Tibial nerve (tissue), 4 donors: ENCODE measurements at places on chromosomes 13 and 19. TPM values are rescaled to one million over a fixed set of nuclear protein-coding genes. Genes with fewer than 3 reads are reported as not detected.

CYP4F2 gene
- not detected for total RNA-seq

LRRC8E gene
- not detected for total RNA-seq

KCNK6 gene
- total RNA-seq = 3.3 TPM

CACNG8 gene
- not detected for total RNA-seq

GRCh38 chr13:20684546-20684945 is 19.0 kb upstream of the IL17D start:
- no peaks in the 10 kb centered on the region for H3K36me3 ChIP-seq
- no peak overlapping the region for H3K4me3 ChIP-seq
- DNase-seq = no peak
- no peaks in the 10 kb centered on the region for H3K27me3 ChIP-seq

DNA sequence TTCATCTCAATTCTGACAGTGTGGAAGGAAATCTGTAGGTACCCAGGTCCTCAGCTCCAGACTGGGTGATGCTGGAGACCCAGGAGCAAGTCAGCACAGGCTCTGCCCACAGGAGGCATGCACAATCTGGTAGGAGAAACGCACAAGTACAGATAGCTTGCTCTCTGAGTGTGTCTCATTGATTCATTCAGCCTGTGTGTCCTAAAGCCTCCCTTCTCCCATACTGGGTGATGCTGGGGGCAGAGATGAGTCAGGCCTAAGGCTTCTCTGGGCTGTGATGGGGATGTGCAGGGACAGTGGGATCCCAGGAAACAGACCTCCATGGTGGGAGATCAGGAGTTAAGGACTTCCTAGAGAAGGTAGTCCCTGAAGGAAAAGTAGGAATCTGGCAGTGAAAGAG is 6.8 kb downstream of the ZNF526 start:
- H3K36me3 ChIP-seq = peaks cover 89% of the 10 kb centered on the region
- no peak overlapping the region for H3K27ac ChIP-seq
- H3K4me1 ChIP-seq = peaks cover 10% of the 10 kb centered on the region
- H3K27me3 ChIP-seq = no peaks in the 10 kb centered on the region
- no peak overlapping the region for H3K4me3 ChIP-seq

DNA sequence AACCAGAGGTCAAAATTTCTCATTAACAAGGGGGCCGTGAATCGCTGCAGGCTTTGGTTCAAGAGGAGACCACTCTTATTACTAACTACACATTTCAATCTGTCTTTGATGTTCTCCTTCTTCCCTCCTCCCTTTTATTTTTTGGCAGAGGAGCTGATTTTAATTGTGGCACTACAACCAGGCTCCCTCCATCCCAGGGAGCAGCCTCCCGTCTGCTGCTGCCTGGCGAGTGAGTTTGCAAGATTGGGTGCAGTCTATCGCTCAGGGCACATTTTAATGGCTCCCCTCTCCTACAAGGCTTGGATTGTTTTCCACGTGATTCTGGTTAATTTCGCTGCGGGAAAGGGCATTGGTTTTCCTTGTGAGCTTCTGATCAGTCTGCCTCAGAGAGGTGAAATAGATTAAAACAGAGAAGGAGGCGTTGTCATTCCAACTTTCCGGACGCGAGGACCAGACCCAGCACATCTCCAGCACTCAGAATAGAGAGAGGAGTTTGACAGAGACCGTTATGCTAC is 81.4 kb downstream of the KCTD15 start:
- H3K36me3 ChIP-seq = no peaks in the 10 kb centered on the region
- no peak overlapping the region for H3K27ac ChIP-seq
- no peak for DNase-seq
- no peak overlapping the region for H3K4me3 ChIP-seq
- H3K4me1 ChIP-seq = no peaks in the 10 kb centered on the region
- no peaks in the 10 kb centered on the region for H3K27me3 ChIP-seq

DNA sequence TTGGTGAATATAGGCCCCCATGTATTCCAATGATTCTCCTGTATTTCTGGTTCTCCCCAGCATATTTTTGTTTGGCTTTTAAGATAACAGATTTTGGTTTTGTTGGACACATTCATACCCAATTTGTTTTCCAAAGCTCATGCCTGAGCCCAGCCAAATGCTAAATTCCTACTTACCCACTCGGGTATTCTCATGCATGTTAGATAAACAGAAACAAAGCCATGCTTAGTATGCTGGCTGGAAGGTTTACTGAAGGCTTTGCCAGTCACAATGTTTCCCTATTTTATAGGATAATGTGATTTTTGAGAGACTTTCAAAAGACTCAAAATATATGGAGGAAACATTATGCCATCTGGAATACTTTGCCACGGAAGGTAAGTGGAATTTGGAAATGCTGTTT is 206.8 kb downstream of the ATP8A2 start:
- DNase-seq = no peak
- H3K27me3 ChIP-seq = no peaks in the 10 kb centered on the region
- no peak overlapping the region for H3K4me3 ChIP-seq
- H3K4me1 ChIP-seq = peaks cover 4% of the 10 kb centered on the region

GRCh38 chr19:58330458-58330857 is 3.7 kb downstream of the ZSCAN22 start:
- no peak overlapping the region for H3K4me3 ChIP-seq
- H3K27ac ChIP-seq = no peak overlapping the region
- DNase-seq = no peak
- H3K36me3 ChIP-seq = no peaks in the 10 kb centered on the region

DNA sequence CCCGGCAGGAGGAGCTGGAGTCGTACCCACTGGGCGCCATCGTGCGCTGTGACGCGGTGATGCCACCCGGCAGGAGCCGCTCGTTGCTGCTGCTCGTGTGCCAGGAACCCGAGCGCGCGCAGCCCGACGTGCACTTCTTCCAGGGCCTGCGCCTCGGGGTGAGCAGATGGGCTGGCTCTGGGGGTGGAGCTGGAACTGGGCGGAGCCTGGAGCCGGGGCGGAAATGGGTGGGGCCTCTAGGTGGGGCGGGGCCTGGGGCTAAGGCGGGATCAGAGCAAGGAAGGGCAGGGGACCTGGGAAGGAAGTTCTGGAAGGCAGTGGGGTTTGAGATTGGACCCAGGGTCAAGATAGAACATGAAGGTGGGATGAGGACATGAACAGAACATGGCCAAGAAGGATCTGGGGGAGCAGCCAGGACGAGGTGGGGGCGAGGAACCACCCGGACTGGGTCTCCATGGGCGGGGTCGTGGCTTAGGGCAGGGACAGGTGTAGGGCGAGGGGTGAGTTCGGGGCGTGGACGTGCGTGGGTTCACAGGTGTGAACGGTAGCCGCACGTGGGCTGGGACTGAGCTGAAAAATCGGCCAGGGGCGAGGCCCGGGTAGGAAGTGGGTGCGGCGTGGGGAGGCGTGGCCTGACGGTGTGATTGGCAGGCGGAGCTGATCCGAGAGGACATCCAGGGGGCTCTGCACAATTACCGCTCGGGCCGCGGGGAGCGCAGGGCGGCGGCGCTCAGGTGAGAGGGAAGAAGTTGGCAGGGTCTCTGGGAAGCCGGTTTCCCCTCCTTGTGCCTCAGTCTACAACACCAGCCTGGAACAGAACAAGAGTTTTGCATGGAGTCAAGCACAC is 4.7 kb downstream of the EPS8L1 start:
- no peak overlapping the region for H3K4me3 ChIP-seq
- peaks cover 96% of the 10 kb centered on the region for H3K27me3 ChIP-seq
- DNase-seq = no peak
- peaks cover 34% of the 10 kb centered on the region for H3K4me1 ChIP-seq

DNA sequence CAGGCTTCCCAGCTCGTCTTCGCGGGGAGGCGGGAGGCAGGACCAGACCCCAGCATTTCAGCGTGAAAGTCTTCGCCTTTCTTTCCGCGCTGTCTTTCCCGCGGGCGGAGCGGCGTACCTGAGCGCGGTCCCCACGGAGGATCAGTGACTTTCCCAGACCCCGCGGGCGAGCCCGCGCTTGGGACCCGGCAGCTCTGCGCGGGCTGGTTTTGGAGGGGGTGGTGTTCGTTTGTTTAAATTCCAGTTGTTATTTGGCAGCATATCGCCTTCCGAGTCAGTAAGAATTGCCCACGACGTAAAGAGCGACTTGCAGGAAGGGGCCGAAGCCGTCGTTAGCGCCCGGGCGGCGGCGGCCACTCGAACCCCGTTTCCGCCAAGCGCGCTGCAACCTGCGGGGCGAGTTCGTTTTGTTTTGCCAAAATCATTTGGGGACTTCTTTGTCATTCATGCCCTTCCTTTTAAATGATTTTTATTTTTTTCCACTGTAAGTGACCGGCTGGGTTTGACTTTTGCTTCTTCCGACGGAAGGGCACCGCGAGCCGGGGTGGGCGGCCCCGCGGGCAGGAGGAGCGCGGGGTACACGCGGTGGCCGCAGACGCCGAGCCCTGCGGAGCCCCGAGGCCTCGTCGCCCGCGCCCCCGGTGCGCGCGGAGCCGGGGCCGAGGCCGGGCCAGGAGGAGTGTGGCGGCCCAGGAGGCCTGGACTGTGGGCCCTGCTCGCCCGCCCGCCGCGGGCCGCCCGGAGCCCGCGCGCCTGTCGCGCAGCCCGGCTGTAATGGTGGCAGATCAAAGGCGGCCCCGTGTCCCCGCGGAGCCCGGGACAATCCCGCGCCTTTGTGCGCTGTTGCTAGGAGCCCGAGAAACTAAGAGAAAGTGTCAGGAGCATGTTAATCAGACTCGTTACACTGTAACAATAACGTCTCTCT is 75.9 kb downstream of the ZIC5 start:
- H3K27me3 ChIP-seq = peaks cover 2% of the 10 kb centered on the region
- no peak overlapping the region for H3K27ac ChIP-seq
- peak overlapping the region; percentile 10 for H3K4me3 ChIP-seq
- no peaks in the 10 kb centered on the region for H3K36me3 ChIP-seq
- DNase-seq = no peak

DNA sequence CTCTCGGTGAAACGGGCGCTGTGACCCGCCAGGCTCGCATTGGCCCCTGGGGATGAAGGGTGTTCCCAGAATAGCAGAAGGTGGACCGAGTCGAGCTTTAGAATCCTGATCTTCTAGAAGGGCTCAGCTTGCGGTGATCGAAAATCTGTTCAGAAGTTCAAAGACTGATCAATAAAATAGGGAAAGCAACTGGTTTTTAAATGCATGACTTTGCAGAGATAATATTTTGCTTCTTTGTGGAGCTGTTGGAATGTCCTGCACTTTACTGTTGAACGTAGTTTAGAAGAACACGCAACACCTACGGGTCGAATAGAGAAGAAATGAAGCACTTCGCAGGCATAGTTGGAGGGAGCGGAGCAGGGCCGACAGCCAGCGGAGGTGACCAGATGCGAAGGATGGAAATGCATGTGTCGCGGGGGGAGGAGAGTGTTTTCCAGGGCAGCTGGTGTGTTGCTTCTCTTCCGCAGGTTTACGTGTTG is 766 bp downstream of the CEBPG start:
- no peaks in the 10 kb centered on the region for H3K27me3 ChIP-seq
- peaks cover 25% of the 10 kb centered on the region for H3K4me1 ChIP-seq
- no peaks in the 10 kb centered on the region for H3K36me3 ChIP-seq

DNA sequence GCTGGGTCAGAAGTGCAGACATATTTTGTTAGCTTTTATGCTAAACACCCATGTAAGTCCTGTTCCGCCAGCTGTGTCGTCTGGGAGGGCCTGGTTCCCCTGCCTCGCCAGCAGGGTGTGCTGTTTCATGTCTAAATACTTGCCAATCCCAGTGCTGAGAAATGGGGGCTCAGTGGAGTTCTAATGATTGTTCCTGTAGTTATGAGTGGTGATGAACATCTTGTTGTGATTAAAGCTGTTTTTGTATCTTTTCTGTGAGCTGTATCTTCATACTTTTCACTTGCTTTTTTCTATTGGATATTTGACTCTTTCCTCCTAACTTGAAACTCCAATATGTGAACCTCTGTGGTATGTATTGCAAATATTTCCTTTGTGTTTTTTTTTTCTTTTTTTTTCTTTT is 32.7 kb downstream of the KDM4B start:
- no peak overlapping the region for H3K27ac ChIP-seq
- no peak for DNase-seq
- no peaks in the 10 kb centered on the region for H3K4me1 ChIP-seq
- no peak overlapping the region for H3K4me3 ChIP-seq

DNA sequence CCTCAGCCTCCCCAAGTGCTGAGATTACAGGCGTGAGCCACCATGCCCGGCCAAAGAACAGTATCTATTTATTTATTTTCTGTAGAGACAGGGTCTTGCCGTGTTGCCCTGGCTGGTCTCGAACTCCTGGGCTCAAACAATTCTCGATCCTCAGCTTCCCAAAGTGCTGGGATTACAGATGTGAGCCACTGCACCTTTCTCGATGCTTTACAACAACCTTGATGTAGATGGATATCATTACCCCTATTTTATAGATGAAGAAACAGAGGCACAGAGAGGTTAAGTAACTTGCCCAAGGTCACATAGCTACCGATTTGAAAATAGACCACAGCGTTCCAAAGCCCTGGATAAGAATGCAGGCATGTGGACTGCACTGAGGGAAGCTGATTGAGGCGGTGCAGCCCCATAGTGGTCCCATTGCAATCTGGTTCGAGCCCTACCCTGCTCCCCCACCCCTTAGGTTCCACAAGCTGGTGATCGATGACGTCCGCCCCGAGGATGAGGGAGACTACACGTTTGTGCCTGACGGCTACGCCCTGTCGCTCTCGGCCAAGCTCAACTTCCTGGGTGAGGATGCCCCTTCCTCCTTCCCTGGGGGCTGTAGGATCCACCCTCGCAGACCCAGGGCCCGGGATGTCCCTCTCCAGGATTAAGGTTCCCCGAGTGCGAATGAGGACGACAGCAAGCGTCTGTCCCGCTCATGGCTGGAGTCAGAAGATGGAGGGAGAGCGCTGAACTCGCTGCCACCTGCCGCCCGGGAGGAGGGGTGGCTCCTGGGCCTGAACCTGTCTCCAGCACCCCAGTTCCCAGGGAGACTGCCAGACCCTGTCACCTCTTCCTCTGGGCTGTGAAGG is 17.9 kb downstream of the MYBPC2 start:
- H3K4me1 ChIP-seq = no peaks in the 10 kb centered on the region
- no peak overlapping the region for H3K27ac ChIP-seq
- DNase-seq = no peak
- no peak overlapping the region for H3K4me3 ChIP-seq
- peaks cover 19% of the 10 kb centered on the region for H3K27me3 ChIP-seq
